ENCODE measurements at places on chromosomes 12 and 14.

- DNase-seq = no peak
Observed at GRCh38 chr12:49036029-49036428, 17.5 kb upstream of the PRKAG1 start.

GRCh38 chr14:69553252-69553651 lies 21.4 kb downstream of the CCDC177 start:
- no peak for DNase-seq

DNA sequence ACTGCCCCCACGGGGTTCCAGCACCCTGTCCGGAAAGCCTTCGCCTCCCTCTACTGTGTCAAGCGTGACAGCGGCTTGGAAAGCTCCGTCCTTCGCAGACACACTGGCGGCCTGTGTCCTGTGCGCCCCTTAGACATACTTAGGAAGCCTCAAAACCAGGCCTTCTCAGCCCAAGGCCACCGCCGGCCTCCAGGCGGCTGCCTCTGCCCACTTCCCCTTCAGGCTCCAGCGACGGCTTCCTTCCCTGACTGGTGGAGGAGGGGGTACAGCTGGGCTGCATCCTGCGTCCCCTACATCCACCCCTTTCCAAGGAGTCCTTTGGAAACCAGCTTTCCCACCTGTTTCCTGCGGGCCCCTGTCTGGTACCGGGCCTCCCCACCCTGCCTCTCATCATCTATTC lies 2.5 kb upstream of the CACNA2D4 start:
- peak; percentile 55 for DNase-seq

DNA sequence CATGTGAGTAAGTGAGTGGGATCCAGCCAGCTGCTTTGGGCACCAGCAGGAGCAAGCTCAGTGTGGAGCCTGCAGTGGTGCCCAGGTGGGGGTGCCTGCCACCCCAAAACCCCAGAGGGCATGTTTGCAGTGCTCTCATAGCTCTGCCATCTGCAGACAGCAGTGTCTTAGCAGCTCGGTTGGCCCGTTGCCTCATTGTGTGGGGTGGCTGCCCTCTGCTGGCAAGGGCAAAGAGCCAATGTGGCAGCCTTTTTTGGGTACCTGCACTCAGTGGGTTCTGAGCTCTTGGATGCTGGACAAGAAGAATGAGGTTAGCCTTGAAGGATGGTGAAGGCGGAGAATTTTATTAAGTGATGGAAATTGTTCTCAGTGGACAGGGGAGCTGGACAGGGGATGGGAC lies 52.3 kb downstream of the NEUROD4 start:
- no peak for DNase-seq

DNA sequence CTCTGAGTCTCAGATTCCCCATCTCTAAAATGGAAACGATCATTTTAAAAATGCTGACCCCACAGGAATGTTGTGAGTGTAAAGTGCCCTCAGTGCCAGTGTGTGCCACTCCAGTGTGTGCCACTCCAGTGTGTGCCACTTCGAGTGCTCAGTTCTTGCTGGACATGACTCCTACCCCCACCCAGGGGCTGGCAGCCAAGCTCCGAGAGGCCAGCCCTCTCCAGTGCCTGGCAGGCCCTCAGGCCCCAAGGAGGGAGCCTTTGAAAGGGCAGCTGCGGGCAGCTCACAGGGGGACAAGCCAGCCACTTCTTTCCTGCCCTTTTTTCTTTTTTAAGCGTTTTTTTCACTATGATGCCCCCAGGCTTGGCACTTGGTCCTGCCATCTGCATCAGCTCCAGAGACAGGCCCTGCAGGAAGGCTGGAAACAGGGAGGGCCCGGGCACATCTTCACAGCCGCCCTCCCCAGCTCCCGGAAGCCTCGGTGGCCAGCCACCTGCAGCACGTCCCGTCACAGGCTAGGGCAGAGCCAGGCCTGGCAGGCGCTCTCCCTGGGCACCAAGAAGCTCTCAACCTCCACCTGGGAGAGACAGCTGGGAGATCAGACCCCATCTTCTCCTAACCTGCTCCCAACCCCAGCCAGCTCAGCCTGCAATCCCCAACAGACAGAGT lies 29.8 kb downstream of the NCOR2 start:
- no peak for DNase-seq

GRCh38 chr12:14275886-14276285 lies 89.6 kb upstream of the ATF7IP start:
- no peak for DNase-seq

DNA sequence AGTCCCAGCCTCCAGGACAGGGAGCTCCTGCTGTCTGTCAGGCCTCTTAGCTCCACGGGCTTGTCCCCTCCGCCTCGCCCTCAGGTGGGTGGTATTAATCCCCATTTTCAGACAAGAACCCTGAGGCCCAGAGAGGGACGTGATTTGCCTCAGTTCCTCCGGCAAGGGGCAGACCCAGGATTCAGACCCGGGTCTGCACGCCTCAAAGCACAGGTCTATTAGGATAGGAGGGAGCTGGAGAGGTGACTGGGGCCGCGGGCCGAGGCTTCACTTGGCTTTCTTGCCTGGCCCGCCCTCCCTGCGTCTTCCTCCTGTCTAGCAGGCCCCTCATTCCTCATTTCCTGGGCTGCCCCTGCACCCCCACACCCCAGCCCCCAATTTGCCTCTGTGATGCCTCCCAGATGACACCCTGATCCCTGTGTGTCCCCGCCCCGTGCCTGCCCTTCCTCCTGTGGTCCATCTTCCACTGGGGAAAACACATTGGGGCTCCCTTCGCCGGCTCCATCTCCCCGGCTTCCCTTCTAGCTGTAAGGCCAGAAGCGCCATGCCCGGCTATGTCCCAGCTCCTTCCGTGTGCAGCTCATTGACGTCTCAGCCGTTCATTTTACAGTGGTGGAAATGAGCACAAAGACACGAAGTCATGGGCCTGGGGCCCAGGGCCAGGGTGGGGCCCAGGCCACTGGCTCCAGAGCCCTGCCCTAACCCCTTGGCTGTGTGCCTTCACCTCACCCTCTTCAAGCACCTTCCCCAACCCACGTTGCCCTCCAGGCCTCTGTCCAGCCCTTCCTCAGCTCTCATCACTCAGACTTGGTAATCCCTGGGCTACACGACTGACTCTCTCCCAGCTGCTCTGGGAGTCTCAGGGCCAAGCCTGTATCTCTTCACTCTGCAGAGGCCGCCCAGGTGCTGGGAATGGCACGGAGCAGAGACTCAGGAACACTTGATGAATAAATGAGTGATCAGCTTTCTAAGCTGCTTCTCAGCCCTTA lies 15.5 kb upstream of the CYP46A1 start:
- DNase-seq = no peak

GRCh38 chr14:38524636-38525509 lies 269.0 kb upstream of the CLEC14A start:
- DNase-seq = no peak

- no peak for DNase-seq
Observed at GRCh38 chr12:44716711-44717110, 159.4 kb downstream of the NELL2 start.

- DNase-seq = no peak
Observed at GRCh38 chr12:41514907-41515306, 326.8 kb downstream of the PDZRN4 start.

DNA sequence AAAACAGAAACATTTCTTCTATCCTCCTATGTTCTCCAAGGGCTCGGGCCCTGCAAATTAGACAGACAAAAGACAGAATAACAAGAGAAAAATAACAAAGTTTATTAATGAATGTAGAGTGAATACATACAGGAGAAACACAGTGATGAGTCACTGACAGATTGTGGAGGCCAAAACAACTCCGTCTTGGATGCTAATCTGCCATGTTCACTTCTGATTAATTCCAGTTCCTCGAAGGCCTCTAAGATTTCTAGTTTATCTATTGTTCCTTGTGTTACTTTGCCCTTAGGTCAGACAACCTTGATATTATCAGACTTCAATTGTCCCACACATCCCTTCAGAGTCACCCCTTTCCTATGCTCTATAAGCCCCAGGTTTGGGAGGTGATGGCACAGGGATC lies 26.8 kb upstream of the NEDD1 start:
- no peak for DNase-seq

GRCh38 chr12:27968972-27969623 lies 3.4 kb downstream of the PTHLH start:
- DNase-seq = peak; percentile 68

DNA sequence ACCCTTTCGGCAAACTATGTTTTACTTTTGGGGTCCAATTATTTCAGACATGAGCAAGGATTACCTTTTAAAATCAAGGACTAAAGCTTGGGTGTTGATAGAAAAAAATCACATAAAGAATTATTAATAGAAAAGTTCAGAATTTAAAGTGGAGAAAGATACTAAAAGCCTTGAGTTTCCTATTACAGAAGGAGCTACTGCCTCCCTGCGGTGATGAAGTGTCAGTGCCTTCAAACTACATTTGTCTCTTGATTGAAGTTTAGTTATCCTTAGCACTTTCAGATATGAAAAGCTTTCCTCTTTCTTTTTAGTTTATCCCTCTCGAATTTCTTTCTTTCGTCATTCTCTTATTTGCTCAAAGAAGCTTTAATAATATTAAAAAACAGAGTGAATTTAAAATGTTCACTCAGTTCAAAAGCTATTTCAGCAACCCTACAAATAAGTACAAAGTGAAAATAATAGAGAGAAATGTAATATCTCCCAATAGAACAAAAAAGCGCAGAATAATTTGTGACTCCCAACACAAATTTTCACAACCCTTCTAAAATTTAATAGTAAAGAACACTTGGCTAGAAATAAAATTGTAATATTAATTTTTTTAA lies 87.6 kb downstream of the SEC23A start:
- DNase-seq = no peak

GRCh38 chr12:94147991-94148738 lies at the start of gene PLXNC1:
PLXNC1 (plus strand) TSS chr12:94148577; CDS start chr12:94148972, 395 bp downstream.
- peak; percentile 79 for DNase-seq

DNA sequence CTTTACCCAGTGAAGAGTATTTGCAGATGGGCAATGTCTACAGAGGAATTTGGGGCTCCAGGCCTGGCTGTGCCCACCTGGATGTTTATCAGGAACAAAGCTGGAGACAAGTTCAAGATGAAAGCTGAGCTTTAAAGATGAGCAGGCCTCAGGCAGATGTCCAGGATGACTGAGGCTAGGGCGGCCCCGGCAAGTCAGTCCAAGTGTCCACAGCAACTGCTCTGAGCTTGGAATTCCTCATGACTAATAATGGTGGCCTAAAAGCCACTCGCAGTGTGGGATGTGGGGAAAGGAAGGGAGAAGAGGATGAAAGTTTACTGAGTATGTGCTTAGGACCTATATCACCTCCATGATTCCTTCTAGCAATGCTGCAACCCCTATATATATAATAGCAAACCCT lies 128.2 kb upstream of the NOS1 start:
- DNase-seq = no peak

GRCh38 chr14:69094481-69094880 lies 58.4 kb downstream of the DCAF5 start:
- DNase-seq = no peak

- peak; percentile 87 for DNase-seq
Observed at GRCh38 chr12:30978639-30979038, 52.1 kb downstream of the TSPAN11 start.

GRCh38 chr14:86672080-86672479 lies 1142.1 kb downstream of the FLRT2 start:
- DNase-seq = no peak

- no peak for DNase-seq
Observed at GRCh38 chr12:106986135-106986534, 811 bp downstream of the MTERF2 start.

DNA sequence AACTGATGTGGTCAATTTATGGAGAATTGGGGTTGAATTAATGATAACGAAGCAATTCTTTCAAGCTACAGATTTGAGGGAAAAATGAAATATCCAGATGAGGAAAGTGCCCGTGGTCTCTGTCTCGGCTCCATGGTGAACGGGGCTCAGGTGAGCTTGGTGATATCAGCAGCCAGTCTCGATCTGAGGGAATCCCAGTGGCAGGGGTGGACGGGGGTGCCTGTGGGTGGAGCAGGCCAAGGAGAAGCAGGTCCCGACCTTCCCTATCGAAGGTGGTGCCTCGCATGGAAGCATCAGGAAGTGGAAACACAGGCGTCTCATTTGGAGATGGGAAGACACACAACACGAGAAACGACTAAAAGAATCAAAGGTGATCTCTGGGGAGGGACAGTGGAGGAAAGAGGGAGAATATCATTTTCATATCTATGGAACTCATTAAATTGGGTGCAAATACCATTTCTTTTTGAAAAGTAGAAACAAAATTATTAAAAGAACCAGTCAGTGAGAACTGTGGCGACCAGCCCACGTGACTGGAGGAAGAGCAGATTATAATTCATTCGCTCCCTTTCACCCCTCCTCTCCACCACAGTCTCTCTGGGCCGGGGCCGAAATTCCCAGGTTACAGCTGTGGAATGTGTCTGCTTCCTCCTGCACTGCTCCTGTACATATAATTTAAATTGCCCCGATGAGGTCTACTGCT lies 354.3 kb upstream of the SFSWAP start:
- DNase-seq = peak; percentile 40

- DNase-seq = no peak
Observed at GRCh38 chr12:101855976-101856375, 21.4 kb upstream of the DRAM1 start.

DNA sequence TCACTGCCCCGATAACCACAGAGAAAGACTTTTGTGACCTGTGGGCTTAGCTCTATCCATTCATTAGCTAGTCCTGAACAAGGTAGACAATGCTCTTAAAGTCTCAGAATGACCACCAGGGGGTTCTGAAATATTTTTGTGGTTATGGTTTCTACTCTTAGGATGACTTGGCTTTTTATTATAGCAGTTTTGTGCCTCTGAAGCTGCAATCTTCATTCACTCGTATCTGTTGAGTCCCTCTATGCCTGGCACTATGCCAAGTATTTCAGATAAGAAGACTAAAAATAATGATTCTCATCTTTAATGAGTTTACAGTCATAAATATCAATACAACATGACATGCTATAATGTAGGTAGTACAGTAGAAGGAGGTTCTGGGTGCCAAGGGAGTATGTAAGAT lies 130.8 kb upstream of the TRHDE start:
- DNase-seq = no peak

Measured in left forelimb (tissue), 1 donor.